SIG-M5 (cell line): ENCODE measurements at places on chromosomes 1 and 21.

DNA sequence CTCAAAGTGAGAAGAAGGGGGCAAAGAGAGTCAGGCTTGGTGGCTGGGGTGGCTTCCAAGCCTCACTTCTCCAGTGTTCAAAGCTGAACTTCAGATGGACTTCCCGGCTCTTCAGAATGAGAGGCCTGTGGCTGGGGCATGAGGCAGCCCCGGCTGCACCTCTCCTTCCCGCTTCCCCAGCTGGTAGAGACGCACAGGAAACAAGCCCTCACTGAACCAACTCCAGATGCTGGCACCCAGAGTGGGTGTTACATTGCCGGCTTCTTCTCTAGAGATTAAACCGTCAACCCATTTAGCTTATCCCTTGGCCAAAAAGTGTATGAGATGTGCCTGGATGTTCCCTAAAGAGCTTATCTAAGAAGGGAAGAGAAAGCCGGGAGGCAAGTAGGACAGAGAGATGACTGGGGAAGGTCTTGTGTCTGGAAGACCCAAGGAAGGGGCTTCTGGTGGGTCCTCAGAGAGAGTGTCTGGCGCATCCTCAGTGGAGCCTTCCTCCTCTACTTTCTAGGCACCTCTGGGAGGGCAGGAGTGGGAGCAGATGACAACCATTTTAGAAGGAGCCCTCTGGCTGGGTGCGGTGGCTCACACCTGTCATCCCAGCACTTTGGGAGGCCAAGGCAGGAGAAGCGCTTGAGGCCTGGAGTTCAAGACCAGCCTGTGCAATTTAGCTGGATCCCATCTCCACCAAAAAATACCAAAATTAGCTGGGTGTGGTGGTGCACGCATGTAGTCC, 2.0 kb downstream of the ADAMTSL4 start:
- no peak for DNase-seq

DNA sequence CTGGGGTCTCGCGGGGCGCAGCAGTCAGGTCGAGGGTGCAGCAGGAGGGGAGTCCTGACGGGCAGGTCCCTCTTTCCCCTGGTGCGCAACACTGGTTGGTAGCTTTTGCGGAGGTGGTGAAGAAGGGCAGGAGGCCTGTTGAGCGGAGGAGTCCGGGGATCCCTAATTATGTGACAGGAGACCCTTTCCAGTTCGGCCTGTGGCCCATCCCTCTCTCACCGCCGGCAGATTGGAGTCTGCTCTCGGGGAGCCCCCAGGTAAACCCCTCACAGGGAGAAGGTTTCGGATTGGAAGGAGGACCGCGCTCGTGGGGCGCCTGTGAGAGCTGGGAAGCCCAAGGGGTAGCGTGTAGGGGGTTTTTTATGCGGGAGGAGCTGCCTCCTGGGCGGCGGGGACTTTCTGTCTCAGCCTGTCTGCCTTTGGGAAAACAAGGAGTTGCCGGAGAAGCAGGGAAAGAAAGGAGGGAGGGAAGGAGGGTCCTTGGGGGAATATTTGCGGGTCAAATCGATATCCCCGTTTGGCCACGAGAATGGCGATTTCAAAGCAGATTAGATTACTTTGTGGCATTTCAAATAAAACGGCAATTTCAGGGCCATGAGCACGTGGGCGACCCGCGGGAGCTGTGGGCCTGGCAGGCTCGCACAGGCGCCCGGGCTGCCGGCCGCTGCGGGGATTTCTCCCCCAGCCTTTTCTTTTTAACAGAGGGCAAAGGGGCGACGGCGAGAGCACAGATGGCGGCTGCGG, 9.5 kb downstream of the SIM2 start:
- DNase-seq, result no peak

- no peak for DNase-seq
Measured at GRCh38 chr1:109521002-109521951, 11.8 kb upstream of the AMIGO1 start.

- no peak for DNase-seq
Measured at GRCh38 chr1:91754348-91754747, 131.6 kb downstream of the TGFBR3 start.

- no peak for DNase-seq
Measured at GRCh38 chr1:61400131-61400770, 317.9 kb downstream of the NFIA start.

DNA sequence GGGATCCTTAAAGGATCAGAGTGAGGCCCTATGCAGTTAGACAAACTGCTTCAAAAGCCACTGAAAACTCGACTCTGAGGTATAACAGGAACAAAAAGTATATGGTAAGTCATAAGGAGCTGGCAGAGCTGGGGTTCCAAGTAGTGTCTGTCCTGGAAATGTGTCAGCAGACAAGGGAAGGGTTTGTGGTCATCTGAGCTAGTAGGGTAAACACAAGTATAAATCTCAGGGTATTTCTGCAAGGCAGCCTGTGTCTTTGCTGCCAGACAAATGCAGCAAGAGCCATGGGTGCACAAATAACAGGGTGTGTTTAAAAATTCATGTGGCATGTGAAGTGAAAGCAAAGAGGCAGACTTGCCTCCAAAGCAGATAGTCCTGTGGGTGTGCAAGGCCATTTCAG, 759.0 kb upstream of the ADAMTS5 start:
- no peak for DNase-seq

DNA sequence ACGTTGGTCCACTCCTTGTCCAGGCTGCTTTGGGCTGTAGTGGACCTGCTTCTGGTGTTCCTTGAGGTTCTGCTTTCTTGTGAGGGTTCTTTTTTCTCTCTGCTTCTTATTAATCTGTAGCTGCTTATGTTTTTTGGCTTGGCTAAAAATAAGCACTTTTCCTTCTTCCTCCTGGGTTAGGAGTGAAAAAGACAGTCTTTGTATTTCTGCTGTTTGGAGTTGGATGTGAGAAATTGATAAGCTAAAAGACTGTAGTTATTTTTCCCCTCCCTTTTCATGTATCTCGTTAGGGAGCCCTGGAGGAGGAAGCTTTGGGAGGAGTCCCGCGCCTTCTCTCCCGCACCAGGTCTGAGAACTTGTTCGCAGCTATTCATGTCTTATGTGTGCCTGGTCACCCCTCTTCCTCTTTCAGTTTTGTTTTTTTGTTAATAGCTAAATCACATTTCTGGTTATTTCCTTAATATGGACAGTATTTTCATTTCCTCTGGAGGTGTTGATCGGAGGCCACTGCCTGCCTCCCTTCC, 79.0 kb downstream of the GALNT2 start:
- no peak for DNase-seq

- DNase-seq, result no peak
Measured at GRCh38 chr1:233333086-233333485, 5.6 kb downstream of the MAP3K21 start.

DNA sequence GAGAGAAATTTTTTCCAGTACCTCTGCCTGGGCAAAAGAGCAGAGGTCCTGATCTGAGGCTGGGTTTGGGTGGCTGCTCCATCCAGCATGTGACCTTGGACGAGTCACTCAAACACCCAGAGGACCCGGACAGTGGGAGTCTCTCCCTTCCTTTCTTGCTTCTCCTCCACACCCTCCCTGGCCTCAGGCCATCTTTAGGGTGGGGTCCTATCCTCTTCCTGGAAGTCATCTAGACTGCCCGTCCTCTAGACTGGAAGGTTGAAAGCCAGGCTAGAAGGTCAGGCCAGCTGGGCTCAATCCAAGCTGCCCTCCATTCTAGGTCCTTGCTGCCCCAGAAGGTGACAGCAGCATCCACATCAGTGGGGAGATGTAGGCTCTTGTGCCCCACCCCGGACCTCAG, 599.5 kb downstream of the MATN1 start:
- no peak for DNase-seq

DNA sequence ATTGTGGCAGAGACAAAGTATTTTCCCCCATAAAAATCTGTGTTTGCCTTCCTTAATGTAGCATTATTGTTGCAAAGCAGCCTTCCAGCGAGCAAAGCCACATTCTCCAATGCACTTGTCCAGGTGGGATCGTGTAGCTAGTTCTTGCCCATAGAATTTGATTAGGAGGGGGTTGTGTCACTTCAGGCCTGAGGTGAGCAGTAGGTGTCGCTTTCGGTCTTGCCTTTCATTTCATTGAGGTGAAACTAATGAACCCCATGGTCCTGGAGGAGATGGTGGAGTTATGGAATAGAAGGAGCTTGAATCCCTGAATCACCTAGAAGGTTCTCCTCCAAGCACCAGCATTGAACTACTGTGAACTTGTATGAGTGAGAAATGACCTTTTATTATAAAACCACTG, 318.9 kb upstream of the PBX1 start:
- no peak for DNase-seq
